ENCODE measurements at places on chromosomes 1 and 21. TPM values are rescaled to one million over a fixed set of nuclear protein-coding genes. Genes with fewer than 3 reads are reported as not detected.

Gene LRRC8B
- total RNA-seq = 1.1 TPM

Gene NOS1AP
- not detected for total RNA-seq

DNA sequence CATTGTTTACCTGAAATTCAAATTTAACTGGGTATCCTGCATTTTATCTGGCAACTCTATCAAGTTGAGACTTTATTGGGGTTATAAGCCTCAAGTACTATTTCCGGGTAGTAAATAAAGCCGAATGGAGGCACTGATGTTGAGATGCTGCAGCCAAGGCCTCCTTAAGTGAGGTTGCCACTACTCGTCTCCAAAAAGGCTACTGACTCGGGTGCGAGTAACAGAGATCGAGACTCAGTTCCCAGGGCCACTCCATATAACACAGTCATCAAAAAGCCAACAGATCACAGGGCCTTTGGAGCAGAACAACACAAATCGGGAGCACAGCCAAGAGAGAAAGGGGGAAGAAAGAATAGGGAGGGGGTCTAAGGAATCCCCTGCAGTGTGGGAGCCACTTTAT is 524 bp downstream of the COPA start:
- no peak for DNase-seq

GRCh38 chr21:41045534-41046268 is 122.3 kb upstream of the BACE2 start:
- DNase-seq = no peak

DNA sequence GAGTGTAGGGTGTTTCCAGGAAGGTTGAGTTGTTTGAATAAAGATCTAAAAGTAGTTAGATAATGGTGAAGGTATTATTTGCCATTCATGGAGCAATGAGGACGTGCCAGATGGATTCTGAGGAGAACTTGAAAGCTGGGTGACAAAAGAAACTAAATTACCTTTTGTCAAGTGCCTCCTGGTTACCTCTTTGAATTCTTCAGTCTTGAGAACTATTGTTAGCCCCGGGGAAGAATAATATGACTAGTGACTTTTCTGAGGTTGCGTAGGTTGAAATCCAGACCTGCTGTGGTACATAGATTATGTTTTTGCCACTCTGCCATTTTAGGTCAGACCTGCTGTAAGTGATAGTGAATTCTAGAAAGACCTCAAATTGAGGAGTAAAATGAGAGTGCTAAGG is 11.5 kb downstream of the LAMC1 start:
- DNase-seq = no peak
